Stimulated activated CD8-positive, alpha-beta memory T cell treated with anti-CD3 and anti-CD28 coated beads, Interleukin-12 subunit alpha, Interleukin-12 subunit beta, amount 100 ng/mL, for 1 hour (primary cell): ENCODE measurements at places on chromosomes 2 and 18.

GRCh38 chr2:27233341-27233740 is 16.2 kb downstream of the CAD start:
- no peak for DNase-seq

- DNase-seq, result no peak
Measured at GRCh38 chr2:72124376-72124775, 23.3 kb downstream of the CYP26B1 start.

GRCh38 chr2:121182520-121182919 is 102.5 kb downstream of the TFCP2L1 start:
- no peak for DNase-seq

DNA sequence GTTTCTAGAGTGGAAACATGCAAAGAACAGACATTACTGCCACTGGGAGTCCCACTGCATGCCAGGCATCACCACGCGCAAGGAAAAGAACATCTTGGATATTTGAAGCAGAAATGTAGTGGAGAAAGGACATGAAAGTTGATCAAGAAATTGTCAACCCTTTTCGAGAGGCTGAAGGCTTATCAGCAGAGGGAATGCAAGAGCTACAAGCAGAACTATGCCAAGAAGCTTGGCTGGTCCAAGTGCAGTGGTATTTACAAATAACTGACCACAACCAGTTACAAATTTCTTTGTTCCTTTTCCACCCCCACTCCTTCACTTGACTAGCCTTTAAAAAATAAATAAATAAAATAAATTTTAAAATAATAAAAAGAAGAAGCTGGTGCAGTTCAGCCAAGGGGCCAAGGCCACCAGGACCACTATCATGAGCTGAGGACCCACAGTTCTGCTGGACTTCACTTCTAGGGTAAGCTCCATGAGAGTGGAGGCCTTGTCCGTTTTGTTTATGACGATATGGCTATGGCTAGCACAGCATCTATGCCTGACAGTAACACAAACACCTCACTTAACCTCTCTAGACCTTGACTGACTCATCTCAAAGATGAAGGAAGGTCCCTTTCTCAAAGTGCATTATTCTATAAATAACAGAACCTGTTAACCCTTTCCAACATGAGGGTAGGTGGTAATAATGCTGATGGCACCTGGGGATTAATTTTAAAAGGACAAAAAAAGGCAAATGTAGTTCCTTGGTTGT is 20.9 kb downstream of the MARCHF4 start:
- no peak for DNase-seq

DNA sequence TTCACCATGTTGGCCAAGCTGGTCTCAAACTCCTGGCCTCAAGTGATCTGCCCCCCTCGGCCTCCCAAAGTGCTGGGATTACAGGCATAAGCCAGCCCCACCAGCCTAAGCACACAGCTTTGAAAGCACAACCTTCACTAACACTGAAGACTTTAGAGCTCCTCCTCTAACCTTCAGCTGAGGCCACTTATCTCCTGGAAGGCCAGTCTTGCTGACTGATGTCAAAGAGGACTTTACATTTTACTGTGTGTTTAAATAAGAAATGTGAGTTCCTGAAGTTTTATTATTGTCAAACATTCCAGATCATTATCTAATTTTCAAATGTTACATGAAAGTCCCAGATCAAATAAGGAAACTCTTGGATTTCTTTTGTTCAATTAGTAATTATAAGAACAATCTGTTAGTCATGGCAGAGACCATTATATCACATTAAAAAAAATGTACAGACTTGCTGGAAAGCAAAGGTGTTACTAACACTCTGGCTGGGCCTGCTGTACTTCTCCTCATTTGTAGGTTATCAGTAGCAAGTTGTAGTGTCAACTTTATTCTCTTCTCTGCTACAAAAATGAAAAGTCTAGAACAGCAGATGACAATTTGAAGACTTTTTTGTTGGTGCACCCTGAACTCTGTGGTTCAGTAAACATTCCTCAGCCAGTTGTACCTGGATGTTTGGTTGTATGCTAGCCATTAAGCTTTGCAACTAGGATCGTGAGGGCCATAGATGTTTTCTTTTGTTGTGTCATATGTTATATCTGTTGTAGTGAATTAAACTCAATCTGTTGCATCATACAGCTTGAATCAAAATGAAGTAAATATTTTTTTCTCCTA is 80.0 kb downstream of the AOX1 start:
- DNase-seq, result no peak
